ENCODE measurements at places on chromosomes 2 and 18.

DNA sequence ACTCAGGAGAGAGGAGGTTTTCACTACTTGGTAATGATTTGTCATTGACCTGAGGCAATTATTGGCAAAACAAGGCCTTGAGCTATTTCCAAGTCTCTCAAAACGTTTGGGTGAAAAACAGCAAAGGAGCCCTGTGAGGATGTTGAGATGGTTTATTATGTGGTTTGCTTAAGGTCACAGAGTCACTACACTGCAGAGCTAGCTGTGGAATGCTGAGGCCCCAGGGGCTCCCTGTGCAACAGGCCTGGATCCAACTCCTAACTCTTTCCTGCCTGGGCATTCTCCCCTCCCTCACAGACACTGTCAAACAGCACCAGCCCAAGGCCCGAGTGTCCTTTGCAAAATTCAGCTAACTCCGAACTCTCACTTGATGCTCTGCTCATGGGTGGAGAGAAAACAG is 754.6 kb upstream of the SOX11 start:
- no peak for DNase-seq

GRCh38 chr2:172740856-172741255 is 5.2 kb downstream of the RAPGEF4 start:
- DNase-seq: no peak

DNA sequence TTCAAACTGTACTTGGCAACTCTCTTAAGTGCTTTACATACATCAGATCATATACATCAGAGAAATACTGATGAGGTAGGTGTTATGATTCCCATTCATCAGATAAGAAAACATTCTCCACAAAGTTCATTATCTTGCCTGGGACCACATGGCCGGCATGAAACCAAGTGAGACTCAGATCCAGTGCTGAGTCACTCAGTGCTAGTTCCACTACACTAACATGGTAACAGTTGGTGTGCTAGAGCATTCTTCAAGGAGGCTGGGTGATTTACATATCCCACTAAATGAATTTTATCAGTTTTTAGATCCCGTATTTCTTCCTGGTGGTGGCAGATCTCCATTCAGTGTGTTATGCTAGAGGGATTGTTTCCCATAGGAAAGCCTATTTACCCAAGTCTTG is 772.0 kb downstream of the CNTNAP5 start:
- no peak for DNase-seq

- DNase-seq: no peak
Observed at GRCh38 chr2:214079032-214079431, 331.8 kb upstream of the VWC2L start.

- no peak for DNase-seq
Observed at GRCh38 chr2:46871976-46872381, 43.6 kb downstream of the MCFD2 start.
